ENCODE measurements at places on chromosomes 5 and 9.

- DNase-seq = peak; percentile 60
These were observed 12.9 kb downstream of the CXCL14 start for GRCh38 chr5:135565725-135566421.

DNA sequence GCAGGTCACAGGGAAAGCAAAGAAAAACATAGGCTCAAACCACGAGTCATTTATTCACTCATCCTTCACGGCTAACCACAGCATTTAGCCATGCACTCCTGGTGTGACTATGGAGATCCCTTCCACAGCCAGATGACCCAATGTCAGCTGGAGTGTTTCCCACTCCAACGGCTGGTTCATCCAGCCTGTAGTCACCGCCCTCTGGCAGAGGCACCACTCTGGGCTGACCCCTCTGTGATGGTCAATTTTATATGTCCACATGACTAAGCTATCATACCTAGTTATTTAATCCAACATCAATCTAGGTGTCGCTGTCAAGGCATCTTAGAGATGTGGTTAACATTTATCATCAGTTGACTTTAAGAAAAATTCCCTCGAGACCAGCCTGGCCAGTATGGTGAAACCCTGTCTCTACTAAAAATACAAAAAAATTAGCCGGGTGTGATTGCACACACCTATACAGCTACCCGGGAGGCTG lies 9.5 kb upstream of the PHF19 start:
- DNase-seq = no peak

DNA sequence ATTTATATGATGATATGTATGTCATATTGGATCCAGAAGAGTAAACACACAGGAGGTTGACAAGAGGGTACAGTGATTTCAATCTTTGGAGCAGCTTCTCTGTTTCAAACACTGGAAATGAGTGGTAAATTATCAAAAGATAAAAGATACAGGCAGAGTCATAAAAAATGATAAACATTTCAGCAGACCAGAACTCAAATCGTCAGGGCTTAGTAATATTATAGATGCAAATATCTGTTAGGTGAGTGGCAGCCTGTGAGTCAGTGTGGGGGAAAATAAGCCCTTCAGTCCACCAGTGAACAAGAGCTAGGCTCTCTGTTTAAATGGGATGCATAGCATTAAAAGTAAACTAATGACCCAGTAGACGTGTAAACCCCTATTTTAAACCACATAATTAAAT lies 1378.1 kb downstream of the EFNA5 start:
- DNase-seq = no peak

- DNase-seq = no peak
These were observed 381.4 kb upstream of the RGMB start for GRCh38 chr5:98391921-98392625.

DNA sequence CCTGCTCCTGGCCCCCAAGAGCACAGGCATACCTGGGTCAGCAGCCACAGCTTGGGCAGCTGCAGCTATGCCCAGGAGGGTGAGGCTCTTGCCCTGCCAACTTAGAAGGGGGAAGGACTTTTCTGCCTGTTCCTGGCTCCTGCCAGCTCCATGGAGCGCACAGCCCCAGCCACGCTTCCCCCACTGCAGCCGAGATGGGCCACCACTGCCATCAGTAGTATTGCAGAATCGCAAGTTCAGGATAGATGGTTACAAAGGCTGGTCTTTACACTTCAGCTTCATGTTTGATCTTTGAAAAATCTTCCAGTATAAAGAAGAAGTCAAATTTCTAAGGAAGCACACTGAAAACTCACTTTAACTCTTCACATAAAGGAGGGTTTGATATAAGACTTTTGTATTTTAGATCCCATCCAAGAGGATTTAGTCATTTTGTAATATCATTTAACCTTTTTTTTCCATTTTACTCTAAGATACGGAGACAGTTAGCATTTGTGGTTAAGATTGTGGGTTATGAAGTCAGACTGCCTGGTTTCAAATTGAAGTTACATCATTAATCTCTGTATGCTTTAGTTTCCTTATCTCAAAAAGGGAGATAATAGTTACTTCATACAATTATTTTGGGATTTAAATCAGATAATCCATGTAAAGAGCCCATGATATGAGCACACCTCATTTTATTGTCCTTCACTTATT lies 81.8 kb downstream of the NLN start:
- DNase-seq = no peak

Measured in CD4-positive, alpha-beta T cell treated with Interleukin-2 at 100 ng/mL for 4 hours (primary cell).